Stomach (tissue), 19 donors: ENCODE measurements at places on chromosomes 11 and 22. TPM values are rescaled to one million over a fixed set of nuclear protein-coding genes. Genes with fewer than 3 reads are reported as not detected.
A peak's percentile ranks its signal among the peaks of the same experiment; 100 is the strongest.

TRIM22 gene
- 62.9 TPM for total RNA-seq

C1QTNF4 gene
- 1.3 TPM for total RNA-seq

DNA sequence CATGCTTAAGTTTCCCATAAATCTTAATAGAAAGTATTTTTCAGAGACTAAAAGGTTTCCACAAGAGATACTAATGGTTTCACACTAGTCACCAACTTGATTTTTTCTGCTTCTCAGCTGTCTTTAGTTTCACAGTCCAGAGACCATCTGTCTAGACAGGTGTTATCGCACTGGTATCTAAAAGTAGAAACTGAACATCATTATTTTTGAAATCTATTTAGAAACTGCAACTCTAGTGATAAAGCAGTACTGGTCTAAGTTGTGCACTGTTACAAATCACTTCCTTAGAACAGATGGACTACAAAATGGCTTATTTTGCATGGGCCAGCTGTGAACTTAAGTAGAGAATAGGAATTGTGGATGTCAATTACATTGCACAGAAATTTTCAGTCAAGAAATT, 78.0 kb downstream of the CNTN5 start:
- peak; percentile 6 for DNase-seq

DNA sequence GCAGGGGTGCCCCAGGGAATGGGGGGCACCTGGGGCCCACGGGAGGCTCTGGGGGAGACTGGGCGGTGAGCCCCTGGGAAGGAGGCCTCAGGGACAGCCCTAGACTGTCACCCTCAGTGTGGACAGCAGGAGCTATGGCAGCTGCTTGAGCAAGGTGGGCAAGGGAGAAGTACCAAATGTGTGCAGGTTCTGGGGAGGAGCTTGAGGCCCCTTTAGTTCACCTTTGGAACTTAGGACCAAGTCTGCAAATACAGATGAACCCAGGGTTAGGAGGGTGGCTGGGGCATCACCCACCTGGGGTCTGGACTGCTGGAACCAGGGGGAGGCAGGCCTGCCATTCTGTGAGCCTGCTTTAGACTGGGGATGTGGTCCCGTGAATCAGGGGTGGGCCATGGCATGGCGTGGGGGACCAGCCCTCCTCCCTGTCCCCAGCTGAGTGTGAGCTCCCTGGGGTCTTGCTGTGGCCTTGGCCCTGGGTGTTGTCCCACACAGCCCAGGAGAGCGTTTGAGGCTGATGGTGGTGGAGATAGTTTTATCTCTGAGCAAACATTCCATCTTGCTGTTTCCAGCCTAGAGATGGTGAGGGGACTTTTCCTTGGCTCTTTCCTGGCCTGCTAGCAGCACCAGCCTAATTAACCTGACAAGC, 122.3 kb downstream of the KCNQ1 start:
- no peak for DNase-seq

DNA sequence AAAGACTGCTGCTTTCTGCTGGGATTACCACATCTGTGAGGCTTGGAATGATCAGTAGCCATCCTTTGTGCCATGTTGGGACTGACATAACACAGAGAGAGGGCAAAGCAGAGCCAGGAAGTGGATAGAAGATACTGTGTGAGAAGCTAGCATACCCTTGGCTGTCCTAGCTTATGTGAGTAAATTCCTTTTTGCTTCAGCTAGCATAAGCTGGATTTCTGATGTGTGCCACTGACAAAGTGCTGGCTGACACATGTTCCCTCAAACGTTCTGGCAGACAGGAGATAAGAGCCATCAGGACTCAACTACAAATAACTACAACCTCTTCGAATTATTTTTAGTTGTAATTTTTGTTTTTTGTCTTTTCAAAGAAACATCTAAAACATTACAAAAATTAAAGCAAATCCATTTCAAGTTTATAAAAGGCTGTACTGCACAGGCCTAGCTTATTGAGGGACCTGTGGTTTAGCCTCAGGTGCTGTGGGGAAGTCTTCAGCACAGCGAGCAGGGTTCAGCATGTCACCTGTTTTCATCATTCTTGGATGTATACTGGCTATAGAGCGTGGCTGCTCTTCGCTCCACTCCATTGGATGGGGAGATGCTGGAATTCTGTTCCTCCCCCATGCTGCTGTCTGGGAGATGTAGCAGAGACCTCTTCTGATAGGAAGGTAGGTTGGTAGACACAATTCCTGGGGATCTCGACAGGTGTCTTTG, 120.9 kb downstream of the SWAP70 start:
- DNase-seq: no peak

DNA sequence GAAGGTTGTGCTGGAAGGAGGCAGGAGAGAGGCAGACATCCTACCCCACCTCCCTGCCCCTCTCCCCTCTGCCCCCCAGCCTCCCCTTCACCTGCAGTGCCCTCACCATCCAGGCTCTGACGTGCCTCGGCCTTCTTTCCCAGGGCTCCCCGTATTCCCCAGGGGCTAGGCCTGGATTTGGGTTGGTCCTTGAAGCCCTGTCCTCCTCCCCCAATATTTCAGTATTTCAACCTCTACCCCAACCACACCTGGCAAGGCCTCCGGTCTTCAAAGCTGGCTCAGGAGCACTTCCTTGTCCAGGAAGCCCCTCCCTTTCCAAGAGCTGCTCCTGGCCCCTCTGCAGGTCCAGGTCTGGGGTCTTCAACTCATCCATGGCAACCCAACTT, 8.6 kb upstream of the PDE2A start:
- DNase-seq: no peak
